ENCODE measurements at places on chromosomes 13 and 19.
A peak's percentile ranks its signal among the peaks of the same experiment; 100 is the strongest.

- no peak for DNase-seq
Observed at GRCh38 chr13:24253520-24254145, 55.7 kb upstream of the C1QTNF9 start.

DNA sequence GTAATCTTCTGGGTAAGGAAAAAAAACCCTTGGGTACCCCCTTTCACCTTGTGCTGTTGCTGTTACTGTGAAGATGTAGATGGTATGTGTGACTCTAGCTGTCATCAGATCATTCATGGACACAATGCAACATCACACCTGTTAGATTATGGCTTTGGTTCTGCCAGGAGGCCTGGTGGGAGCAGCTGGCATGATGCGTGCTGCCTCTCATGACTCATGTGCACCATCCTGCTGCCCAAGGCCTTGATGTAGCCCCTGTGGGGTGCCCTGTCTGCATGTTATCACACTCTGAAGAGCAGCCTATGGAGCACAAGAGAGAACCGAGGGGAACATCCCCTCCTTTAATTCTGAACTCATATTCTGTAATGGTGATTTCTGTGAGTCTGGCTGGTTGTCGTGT is 57.7 kb upstream of the TEX29 start:
- no peak for DNase-seq

DNA sequence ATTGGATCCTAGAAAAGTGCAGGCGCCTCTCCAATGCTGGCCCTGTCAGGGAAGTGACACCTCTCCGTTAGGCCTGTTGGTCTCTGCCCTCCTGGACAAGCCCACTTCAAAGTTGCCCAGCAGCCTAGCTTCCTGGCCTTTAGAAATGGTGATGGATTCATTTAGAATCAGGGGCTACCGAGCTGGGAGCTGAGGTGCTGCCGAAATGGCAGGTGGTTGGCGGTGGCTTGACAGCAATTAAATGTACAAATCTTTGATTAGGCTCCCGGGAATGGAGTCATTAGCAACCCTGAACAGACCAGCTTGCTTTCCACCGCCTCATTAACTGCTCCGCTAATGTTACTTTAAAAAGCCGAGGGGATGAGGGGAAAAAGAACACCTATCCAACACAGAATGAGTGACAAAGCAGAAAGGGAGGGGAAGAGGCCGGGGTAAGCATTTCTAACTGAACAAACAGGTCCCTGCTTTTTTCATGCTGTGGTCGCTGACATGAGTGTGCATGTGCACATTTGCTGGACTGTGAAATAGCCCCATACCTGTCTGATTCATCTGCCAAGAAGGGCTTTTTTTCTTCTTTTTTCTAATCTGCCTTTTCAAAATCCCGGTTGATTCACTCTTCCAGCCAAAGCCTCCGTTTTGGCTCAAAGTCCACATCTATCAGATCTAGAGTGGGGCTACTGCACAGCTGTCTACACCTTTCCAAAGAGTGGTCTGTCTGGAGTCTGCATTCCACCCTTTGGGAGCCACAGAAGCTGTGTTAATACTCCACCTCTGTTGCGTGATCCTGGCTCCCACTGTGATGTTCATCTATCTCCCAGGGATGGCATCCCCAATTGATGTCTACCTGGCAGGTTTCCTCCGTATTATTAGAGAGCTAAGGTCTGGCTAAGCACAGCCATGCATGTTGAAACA is 431.9 kb downstream of the COG6 start:
- no peak for DNase-seq

- DNase-seq, result peak; percentile 73
Observed at GRCh38 chr19:45136507-45137178, 24.1 kb downstream of the NKPD1 start.

- no peak for DNase-seq
Observed at GRCh38 chr13:78607409-78608251, 4.3 kb upstream of the POU4F1 start.

- DNase-seq, result no peak
Observed at GRCh38 chr13:47798906-47799305, 202.2 kb downstream of the SUCLA2 start.

DNA sequence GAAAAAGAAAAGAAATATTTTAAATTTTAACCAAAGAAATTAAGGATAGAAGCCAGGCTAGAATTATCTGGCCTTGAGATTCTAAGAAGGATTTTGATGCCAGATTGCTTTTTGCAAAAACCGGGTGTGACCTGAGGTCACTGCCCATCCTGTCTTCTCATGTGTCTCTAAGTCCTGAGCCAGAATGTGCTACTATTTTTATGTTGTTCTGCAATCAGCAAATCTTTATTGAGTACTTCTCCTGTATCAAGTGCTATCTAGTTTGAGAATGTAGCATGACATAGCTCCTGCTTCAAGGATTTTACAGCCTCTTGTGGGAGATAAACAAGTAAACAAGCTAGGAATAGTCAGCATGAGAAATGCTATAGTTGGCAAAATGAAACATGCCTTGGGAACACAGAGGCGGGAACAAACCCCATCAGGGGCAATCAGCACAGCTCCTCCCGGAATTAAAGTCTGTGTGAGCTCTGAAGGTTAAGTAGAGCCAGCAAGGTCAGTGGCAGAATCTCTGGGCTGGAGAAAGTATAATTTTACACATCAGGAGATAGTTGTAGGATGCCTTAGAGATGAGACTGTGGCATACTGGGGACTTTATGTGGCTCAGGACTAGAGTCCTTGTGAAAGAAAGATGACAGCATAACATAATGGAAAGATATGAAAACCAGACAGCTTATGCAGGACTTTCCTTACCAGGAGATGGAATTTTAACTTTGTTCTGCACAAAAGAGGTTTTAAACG is 899.5 kb upstream of the SLC10A2 start:
- no peak for DNase-seq

- no peak for DNase-seq
Observed at GRCh38 chr19:2523630-2524311, 47.8 kb downstream of the GADD45B start.

DNA sequence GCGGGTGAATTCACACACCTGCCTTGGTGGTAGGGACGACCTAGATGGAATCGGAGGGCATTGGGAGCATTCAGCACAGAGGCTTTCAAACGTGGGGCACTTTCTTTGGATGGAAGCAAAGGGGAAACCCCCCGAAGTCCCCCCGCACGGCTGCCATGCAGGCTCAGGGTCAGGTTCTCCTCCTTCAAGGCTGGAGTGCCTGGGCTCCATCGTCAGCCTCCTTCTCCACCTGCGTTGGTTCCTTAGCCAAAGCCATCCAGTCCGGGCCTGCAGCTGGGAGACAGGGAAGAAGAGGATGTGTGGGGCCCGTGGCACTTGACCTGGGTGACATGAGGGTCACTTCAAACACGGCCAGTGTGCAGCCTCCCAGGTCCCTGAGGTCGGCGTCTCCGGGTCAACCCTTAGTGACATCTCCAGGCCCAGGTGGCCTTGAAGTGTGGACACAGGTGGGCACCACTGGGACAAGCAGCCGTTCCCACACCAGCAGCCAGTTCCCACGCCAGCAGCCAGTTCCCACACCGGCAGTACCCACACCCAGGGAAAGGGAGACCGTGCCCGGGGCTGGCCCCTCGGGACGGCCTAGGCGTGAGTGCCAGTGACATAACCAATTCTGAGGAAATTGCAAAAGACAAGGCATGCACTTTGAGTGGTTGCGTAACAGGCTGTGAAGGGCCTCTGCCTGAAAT is 116.0 kb downstream of the SOX1 start:
- DNase-seq, result no peak

DNA sequence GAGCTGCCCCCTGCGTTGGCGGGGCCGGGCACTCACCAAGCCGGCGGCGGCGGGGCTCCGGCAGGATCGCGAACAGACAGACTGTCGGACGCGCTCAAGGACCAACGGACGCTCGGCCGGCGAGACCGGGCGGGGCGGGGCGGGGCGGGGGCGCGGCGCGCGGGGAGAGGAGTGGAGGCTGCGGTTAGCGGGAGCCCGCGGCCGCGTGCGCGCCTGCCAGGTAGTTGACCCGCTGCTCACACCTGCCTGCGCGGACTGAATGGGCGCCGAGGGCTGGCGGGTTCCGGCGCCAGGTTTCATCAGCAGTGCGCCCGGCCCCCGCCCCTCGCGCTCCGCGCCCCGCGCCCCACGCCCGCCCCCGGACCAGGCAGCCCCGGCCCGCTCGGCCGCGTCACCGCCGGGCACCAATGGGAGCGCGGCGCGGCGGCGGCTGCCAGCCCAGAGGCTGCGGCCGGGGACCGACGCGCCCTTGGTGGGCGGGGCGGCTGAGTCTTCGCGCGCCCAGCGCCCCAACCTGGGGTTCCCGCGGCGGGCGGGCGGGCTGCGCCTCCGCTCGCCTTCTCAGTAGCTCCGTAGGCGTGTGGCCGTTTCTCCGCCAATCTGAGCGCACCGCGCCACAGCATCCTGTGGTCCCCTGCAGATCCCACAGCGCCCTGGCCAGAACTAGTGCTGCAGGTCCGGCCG is at the start of gene SLC7A1:
TSS of gene SLC7A1 (minus strand) at position 309 of the 684 bp plus-strand sequence. CDS start 59,500 bp downstream, outside the sequence.
- peak; percentile 97 for DNase-seq

- no peak for DNase-seq
Observed at GRCh38 chr19:1438933-1439354, 748 bp downstream of the RPS15 start.

GRCh38 chr13:48112896-48113755 is 18.2 kb upstream of the MED4 start:
- DNase-seq, result no peak

GRCh38 chr13:110027470-110028240 is 241.3 kb upstream of the IRS2 start:
- DNase-seq, result no peak

DNA sequence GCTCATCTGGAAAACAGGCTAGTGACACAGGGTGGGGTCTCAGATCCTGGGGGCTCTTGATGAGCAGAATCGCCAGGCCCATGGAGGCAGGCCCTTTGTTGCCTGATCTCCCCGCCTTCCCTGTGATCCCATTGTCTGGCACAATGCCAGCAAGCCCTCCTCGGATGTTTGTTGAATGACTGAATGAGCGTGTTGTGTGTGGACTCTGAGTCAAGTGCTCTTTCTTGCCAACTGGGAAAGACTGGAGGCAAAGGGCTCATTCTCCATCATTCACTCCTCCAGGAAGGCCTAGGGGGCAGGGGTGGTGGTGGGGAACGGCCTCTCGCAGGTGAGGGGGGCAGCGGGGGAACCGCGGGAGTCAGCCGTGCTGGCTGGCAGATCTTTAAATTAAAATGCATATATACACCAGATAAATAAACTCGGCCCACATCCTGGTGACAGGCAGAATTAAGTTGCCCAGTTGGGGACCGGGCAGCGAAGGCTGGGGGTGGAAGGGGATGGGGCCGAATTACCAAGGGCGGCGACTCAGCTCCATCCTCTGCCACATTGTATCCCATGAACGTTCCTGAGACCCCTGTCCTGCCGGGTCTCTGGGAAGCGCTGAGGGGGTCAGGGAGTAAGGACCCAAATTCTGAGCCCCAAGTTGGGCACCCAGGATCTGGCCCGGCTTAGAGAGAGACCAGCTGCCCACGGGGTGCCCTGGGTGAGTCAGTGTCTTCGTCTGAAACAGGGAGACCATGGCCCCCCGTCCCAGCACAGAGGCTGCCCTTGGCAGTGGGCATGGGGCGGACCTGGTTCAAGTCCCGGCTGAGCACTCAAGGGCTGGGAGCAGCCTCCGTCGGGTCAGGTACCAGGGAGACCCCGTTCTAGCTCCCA is 24.5 kb downstream of the EFNA2 start:
- DNase-seq, result no peak

GRCh38 chr13:40083841-40084240 is 428.4 kb downstream of the COG6 start:
- DNase-seq, result no peak

DNA sequence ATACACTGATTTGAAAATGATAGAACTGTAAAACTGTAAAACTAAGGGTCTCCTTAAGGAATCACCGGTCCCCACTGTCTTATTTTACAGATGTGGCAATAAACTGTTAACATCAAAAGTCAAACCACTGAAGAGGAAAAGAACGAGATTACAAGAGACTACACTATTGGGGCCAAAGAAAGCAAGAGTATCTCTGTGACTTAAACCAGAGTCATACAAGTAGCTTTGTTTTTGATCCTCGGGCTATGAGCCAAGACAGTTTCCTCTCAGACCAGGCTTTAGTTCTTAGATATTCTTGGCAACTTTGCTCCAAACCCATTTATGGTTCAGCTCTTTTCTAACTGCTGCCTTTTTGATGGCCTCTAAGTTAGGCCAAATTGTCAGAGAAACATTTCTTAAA is 113.8 kb downstream of the TBC1D4 start:
- no peak for DNase-seq

DNA sequence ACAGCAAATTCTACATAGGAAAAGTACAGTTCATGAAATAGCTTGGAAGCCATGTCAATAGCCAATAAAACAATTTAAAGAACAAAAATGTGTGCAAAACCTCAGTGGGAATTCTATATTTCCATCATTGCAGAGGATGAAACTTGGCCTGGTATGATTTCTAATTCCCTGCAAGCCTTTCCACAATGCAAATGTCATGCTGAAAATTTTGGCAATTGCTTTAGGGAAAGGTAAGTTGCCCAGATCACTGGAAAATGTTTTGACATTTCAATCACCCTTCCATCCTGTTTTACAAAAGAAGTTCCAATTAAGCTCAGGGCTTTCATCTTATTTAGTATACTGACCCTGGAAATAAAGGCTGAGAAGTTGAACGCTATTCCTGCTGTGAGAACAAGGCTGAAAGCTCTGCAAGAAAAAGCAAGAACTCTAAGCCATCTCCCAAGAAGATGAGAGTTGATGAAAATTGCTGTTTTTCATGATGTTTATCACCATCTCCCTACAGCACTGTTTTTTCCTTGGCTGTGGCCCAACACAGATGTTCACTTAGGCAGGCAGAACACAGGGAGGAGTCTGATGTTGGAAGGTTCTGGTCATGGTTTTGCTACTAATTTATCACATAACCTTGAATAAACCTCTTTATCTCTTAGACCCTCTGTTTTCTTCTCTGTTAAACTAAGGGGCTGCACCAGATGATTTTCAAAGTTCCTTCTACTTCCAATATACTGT is 263.7 kb downstream of the KCTD12 start:
- no peak for DNase-seq

DNA sequence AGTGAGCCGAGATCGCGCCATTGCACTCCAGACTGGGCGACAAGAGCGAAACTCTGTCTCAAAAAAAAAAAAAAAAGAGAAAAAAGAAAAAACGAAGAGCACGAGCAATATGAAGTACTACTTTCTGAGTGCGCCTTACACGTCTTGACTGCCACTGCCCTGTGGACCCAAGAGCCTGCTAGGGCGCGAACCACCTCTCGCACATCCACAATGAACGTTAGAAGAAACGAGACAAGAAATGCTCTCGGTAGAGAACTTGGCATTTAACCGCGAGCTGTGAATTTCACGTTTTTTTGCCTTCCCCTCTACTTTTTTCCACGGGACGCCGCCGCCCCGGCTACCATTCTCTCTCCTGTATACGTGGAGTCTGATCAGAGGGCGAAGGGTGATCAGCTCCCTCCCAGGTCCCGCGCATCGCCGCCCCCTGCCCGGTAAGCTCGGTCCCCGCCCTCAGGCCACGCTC is 454 bp downstream of the TIMM44 start:
- DNase-seq, result no peak

- DNase-seq, result peak; percentile 95
Observed at GRCh38 chr19:1076951-1077350, 10.0 kb downstream of the ARHGAP45 start.

GRCh38 chr13:98480915-98481877 is 95.7 kb downstream of the STK24 start:
- peak; percentile 41 for DNase-seq
